Erythroblast (primary cell): ENCODE measurements at places on chromosomes 11 and 22.

GRCh38 chr11:123228496-123229163 lies 33.6 kb upstream of the CLMP start:
- no peak for DNase-seq

DNA sequence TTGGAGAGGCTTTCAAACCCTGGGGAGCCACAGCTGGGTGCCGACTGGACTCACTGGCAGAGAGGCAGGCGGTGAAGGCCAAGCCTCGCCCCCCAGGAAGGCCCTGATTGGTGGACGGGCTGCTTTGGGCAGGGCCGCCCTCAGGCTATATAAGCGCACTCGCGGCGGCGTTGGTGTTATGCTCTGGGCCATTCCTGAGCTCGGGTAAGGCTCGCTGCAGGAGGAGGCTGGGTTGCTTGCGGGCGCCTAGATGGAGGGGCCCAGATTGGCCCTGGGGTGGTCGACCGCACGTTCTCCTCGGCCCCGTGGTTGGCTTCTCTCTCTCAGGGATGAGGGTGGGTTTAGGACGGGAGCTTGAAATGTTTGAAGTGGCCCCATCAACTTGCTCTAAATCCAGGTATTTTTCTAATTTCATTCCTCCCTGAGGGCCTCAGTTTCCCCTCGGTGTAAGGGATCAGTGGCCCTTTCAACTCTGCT lies at the start of gene SPDYC:
Gene SPDYC (plus strand): TSS at position 176 of the 477 bp plus-strand sequence. CDS start 1,125 bp downstream, outside the sequence.
- peak; percentile 28 for DNase-seq

DNA sequence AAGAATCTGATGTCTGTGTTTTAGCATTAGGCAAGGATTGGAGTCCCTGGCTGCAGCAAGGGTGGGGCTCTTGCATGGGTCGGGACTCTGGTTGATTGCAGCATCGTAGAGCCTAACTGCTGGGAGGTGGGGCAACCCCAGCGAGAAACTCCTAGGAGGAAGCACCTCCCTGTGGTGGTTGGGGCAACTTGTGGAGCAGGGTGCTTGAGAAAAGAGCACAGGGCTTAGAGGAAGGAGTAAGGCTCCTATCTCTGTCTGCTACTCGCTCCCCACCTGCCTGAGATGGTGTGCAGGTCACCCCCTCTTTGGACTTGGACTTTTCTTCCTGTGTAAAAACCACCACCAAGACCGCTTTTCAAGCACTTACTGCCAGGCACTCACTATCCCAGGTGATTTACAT lies 15.6 kb downstream of the SREBF2 start:
- peak; percentile 71 for DNase-seq

- DNase-seq: no peak
These were observed 149.5 kb downstream of the NAV2 start for GRCh38 chr11:19862091-19862490.

GRCh38 chr11:72975778-72976521 lies 161.7 kb downstream of the ATG16L2 start:
- DNase-seq: no peak

- DNase-seq: no peak
These were observed 58.9 kb downstream of the GRAMD4 start for GRCh38 chr22:46678785-46679700.

GRCh38 chr22:40345271-40345670 lies 1.0 kb upstream of the ADSL start:
- DNase-seq: no peak

GRCh38 chr11:126352934-126353801 lies 2.3 kb upstream of the ST3GAL4 start:
- peak; percentile 91 for DNase-seq

- DNase-seq: no peak
These were observed 38.5 kb upstream of the RAPSN start for GRCh38 chr11:47487421-47487820.

DNA sequence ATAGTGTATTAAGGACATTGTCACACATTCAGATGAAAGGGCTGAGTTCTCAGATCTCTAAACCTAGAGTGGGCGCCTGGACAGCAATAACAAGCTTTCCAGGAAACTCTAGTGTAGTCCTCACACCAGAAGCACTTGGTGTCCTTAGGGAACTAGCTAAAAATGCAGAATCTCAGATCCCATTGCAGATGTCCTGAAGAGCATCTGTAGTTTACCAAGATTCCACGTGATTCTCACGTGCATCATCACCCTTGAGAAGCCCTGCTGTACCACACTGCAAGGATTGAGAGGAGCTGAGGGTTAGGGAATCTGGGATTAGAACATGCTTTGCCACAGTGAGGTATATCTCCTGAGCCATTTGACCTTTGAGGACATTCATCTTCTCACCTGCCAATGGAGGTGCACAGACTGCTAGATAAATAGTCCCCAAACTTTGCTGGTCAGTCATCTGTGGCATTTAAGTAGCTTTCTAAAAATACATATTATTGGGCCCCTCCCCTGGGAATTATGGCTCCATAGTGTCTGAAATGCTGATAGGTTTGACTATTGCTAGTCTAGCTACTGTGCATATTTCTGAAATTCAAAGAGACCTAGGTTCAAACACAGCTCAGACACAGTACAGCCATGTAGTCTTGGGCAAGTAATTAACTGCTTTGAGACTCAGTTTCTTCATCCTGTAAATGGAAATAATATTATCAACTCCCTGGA lies 1068.9 kb downstream of the OPCML start:
- DNase-seq: no peak

- DNase-seq: no peak
These were observed 11.9 kb downstream of the FAM168A start for GRCh38 chr11:73585834-73586575.

- DNase-seq: no peak
These were observed 481.8 kb upstream of the TENM4 start for GRCh38 chr11:79922641-79923040.

- DNase-seq: no peak
These were observed 2.7 kb downstream of the RELA start for GRCh38 chr11:65660038-65660437.

- DNase-seq: no peak
These were observed 23.6 kb downstream of the TOLLIP start for GRCh38 chr11:1285876-1286275.

GRCh38 chr11:46498179-46498578 lies 95.6 kb downstream of the AMBRA1 start:
- no peak for DNase-seq

GRCh38 chr11:46332568-46333393 lies 14.5 kb upstream of the DGKZ start:
- DNase-seq: no peak

GRCh38 chr11:116110802-116111201 lies 606.6 kb upstream of the CADM1 start:
- no peak for DNase-seq

DNA sequence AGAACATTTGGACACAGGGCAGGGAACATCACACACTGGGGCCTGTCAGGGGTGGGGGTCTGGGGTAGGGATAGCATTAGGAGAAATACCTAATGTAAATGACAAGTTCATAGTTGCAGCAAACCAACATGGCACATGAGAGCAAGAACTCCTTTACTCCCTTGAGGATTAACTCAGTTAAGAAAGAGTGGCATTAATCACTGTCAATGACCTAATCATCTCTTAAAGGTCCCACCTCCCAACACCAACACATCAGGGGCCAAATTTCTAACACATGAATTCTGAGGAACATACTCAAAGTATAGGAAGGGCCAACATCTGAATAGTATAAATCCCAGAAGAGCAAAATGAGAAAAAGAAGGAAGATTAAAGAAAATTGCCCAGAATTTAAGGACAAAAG lies 272.9 kb downstream of the SWAP70 start:
- DNase-seq: no peak

GRCh38 chr11:1966531-1966930 lies 19.4 kb downstream of the MRPL23 start:
- DNase-seq: no peak

DNA sequence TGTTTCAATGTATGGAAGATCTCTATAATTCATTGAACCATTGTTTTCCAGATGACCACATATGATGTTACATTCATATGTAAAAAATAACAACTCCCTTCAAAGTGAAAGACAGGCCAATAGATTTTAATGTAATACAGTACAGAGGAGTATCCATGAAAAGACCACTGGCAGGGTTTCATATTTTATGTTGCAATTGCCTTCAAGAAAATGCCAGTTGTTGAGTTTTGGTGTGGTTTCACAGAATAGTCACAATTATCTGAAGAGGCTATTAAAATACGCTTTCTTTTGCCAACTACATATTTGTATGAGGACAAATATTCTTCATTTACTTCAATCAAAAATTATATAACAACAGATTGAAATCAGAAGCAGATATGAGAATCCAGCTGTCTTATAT lies 14.3 kb downstream of the AMOTL1 start:
- no peak for DNase-seq

DNA sequence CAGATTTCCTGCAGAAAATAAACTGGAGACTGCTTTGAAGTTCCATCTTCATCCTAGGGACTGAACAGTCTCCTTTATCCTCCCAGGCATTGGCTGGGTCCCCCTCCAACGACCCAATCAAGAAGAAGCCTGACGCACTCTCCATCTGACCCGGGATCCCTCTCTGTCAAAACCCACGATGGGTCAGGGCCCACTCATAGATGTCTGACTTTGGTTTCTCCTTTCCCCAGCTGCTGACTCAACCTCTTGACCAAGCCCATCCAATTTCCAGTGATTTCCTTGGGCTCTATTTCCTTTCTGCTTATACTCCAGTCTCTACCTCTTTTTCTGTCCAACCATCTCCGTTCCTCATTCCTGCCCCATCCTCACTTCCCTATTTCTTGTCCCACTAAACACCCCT lies 189.7 kb downstream of the MIAT start:
- no peak for DNase-seq

- DNase-seq: no peak
These were observed 33.4 kb downstream of the KCNQ1OT1 start for GRCh38 chr11:2666401-2666741.

DNA sequence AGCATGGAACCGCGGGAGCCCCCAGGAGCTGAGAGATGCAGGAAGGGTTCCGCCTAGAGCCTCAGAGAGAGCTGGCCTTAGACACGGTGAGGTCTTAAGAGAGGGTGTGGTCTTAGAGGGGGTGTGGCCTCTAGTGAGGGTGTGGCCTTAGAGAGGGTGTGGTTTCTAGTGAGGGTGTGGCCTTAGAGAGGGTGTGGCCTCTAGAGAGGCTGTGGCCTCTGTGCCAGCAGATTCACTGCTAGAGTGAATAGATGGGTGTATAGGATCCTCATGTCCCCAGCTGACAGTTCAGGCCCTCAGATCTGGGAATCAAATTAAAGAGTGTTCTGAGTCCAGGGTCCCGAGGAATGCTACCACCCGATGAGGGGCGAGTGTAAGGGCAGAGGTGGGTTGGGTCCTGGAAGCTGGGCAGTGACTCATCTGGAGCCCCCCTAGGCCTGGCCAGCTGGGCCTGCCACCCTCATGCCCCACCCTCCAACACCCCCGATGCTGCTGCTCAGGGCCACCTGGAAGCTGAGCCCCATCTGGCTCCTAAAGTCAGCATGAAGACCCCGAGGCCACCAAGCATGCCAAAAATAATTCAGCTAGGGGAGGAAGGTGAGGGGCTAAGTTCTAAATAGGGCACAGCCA lies 49.5 kb downstream of the IGF2 start:
- peak; percentile 71 for DNase-seq

GRCh38 chr11:67268081-67268961 lies 2.0 kb downstream of the GRK2 start:
- DNase-seq: peak; percentile 48

GRCh38 chr11:42992594-42992993 lies 319.2 kb upstream of the API5 start:
- DNase-seq: no peak

GRCh38 chr22:24833881-24834495 lies 28.0 kb downstream of the SGSM1 start:
- DNase-seq: no peak

DNA sequence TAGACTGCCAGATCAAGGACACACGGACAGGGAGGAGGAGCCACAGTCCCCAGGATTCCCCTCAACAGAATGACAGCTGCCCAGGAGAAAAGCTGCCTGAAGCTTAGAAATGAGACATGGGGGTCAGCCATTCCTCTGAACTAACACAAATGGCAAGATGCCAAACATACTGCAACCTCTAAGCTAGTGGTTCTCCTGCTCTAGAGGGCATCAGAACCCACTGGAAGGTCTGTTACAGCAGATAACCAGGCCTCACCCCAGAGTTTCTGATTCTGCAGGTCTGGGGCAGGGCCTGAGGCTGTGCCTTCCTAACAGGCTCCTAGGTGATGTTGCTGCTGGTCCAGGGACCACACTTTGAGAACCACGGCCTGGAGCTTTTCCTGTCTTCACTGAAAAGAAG lies 28.6 kb upstream of the BID start:
- peak; percentile 90 for DNase-seq

- no peak for DNase-seq
These were observed 547.1 kb downstream of the RAB38 start for GRCh38 chr11:87628026-87628580.

DNA sequence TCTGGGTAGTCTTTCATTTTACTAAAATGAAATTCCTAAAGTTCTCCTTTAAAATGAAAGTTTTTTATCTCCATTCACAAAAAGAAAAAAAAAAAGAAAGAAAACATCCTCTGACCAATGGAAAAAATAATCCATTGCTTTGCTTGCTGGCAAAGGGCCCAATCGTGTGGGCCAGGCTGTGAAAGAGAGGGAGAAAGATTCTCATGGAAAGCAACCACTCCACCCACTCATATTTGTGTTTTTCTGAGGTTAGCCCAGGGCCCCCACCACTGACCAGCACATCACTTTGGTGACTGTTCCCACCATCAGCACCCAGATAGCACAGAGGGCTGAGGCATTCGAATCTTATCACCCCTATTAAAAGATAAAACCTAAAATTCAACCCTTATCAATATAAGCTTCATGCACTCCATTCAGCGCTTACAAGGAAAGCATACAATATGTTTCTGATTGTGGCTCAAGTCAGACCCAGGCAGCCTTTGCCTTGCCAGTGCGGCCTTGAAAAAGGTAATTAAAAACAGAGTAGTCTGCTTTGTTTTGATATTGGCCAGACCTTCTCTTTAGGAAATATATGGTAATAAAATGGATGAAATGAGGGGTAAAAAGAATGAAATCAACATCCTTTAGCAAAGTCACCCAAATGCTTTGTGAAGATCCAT lies 192.8 kb downstream of the ETS1 start:
- DNase-seq: no peak

DNA sequence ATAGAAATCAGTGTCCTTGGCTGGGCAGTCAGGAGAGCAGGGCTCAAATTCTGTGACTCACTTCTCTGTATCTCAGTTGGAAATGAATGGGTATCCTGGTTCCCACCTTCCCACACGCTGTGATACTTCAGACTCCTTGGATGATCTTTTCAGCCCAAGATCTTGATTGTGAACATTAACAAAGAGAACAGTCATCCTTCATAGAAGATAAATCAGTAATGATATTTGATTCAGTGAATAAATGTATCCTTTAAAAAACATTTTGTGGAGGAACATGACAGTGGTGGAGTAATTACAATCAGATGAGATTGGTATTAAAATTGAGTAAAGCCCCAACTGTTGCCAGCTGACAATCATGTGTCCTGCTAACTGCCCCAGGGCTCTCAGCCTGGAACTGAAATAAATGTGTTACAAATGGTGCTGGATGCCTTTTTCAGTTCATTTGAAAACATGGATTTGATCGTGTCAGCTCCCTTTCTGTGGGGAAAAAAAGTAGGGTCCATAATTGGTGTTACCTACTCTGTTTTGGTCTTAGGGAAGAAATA lies 72.9 kb upstream of the OR5AN1 start:
- DNase-seq: no peak

GRCh38 chr11:120128392-120129119 lies 9.4 kb downstream of the TRIM29 start:
- DNase-seq: no peak

GRCh38 chr11:44740967-44741366 lies 14.2 kb downstream of the TSPAN18 start:
- no peak for DNase-seq

GRCh38 chr11:126034039-126034932 lies 28.4 kb downstream of the CDON start:
- no peak for DNase-seq
